Stimulated activated CD8-positive, alpha-beta memory T cell treated with anti-CD3 and anti-CD28 coated beads, Interleukin-15, amount 100 ng/mL, for 48 hours (primary cell): ENCODE measurements at places on chromosomes 2 and 18.

- no peak for DNase-seq
Measured at GRCh38 chr18:7566567-7567473, at the start of gene PTPRM. TSS of gene PTPRM (plus strand) at chr18:7567316. CDS start at chr18:7567819, 503 bp downstream.

DNA sequence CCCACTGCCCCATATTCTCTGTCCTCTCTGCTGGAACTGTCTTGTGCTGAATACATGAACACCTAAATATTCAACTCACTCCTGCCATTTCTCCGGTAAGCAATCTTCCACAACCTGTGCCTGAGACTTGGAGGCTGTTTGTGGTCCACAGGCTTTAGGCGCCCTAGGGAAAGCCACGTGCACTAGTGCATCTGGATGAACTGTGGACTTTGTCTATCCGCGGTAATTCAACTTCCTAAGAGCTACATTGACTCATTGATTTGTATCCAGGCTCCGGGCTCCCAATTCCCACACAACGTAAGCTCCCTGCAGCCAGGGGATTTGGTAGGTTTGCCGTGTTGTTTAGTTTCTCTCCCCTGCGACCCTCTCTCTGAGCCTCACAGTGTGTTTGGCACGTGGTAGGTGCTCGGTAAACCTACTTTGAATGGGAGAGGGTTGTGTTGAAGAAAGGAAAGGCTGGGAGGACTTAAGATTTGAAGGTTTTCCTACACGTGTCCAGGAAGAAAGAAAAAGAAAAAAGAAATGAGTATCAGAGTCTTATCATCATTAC is 718.2 kb downstream of the DPP10 start:
- no peak for DNase-seq

DNA sequence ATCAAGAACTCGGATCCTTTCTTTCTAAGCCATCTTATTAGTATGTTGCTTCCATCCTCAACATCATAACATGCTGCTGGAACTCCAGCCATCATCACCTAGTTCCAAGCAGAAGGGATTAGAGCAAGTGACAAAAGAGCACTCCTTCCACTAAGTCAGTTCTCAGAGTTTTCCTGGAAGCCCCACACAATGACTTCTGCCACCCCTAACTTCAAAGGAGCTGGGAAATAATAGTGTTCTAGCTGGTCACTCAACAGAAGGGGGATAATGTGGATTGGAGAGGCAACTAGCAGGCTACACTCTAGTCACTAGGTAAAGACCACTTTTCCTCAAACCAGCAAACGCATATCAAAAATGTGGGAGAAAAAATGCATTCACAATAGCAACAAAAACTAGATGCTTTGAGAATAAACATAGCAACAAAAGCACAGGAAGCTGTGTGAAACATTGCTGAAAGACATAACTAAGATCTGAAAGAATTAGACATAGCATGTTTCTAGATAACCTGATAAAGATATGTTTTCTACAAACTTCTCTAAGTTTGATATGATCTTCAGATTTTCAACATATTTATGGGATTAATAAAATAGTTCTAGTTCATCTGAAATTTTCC is 39.5 kb downstream of the COX7A2L start:
- no peak for DNase-seq

- DNase-seq, result no peak
Measured at GRCh38 chr2:136065907-136066306, 52.0 kb downstream of the CXCR4 start.

DNA sequence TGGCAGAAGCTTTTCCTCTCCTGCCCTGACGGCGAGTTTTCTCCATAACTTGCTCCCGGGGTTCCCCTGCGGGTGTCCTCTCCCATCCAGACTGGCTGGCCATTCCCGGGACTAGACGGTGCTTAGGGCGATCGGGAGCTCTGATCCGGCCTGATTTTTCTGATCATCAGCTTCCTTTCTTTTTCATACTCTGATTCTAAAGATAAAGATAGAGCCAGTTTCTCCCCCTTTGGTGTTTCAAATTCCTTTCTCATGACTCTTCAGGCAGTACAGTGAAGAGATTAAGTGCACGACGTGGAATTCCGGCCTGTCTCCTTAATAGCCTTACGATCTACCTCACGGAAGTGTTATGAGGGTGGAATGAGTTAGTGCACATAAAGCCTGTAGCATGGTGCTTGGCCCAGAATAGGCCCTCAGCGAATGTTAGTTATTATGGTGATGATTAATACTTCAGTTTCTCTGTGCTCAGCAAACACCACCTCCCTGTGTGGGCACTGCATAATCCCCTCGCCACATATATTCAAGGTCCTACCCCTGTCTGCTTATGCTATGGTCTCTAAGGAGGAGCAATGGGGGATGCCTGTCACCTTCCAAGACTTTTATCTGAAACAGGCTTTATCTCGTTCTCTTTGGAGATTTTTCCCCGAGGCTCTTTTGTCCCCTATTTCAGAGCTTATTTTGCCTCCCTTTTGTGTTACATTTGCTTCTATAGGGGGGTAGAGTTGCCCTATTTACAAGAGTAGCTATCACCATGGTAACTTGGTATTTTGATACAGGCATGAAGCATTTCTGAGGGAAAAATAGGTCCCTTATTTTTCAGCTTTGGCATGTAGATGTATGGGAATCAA is 254.8 kb downstream of the CDH2 start:
- DNase-seq, result no peak

- DNase-seq, result no peak
Measured at GRCh38 chr2:150697596-150697995, 210.1 kb upstream of the RND3 start.

- no peak for DNase-seq
Measured at GRCh38 chr2:85435220-85435958, 16.9 kb downstream of the SH2D6 start.

DNA sequence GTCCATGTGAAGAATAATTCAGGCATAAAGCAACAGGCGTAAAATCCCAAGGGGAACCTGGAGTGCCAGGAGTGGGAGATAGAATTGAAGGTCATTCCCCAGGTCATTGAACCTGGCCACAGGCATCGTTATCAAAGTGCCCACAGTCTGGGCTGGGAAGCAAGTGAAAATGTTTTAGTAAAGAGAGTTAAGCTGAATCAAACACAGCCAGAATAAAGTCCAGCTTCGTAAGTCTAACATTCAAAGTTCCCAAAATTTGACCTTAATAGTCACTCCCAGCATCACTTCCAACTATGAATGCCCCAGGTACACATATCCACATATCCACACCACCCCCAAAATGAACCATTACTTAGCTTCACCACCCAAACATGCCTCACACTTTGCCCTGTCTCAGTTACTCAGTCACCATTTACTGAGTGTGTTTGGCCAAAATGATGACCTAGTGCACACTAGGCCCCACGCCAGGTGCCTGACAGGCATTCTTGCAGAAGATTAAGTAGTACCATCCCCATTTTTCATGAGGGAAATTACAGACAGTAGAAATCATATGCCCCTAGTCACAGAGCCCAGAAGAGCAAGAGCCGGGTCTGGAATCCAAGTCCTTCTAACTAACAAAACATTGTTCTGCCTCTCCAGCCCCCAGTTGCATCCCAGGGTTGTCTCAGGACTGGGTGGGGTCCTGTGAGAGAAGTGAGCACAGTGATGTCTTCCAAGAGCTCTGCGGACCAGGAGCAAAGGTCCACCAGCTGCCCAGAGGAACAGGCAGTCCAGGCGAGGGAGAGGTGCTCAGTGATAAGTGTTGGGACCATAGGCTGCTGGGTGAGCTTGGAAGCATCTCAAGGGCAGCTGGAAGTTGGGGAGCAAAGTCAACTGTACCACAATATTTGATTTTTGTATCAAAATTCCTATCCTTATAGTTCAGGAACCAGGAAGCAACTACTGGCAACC is 65.2 kb upstream of the MYCN start:
- DNase-seq, result no peak

- no peak for DNase-seq
Measured at GRCh38 chr2:174336501-174337336, 2.0 kb downstream of the SP9 start.

GRCh38 chr18:24514439-24514838 is 54.0 kb downstream of the HRH4 start:
- DNase-seq, result no peak

- DNase-seq, result no peak
Measured at GRCh38 chr2:10449838-10450691, 1.9 kb upstream of the ODC1 start.

DNA sequence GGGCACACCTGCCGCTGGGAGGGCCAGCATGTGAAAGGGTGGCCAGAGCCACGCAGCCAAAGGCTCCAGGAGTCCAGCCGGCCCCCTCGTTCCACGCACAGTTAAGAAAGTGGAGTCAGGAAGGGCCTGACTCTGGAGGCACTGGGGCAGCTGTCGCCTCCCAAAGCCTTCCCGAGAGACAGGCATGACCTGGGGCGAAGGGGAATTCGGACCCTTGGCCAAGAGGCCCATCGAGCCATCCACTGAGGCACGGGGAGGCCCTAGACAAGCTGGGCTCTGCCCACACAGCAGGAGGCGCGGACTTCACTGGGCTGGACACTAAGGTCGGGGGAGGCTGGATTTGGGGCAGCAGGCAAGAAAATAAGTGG is 38.5 kb upstream of the SNED1 start:
- no peak for DNase-seq

GRCh38 chr2:162424816-162425215 is 80.9 kb downstream of the GCA start:
- DNase-seq, result no peak

DNA sequence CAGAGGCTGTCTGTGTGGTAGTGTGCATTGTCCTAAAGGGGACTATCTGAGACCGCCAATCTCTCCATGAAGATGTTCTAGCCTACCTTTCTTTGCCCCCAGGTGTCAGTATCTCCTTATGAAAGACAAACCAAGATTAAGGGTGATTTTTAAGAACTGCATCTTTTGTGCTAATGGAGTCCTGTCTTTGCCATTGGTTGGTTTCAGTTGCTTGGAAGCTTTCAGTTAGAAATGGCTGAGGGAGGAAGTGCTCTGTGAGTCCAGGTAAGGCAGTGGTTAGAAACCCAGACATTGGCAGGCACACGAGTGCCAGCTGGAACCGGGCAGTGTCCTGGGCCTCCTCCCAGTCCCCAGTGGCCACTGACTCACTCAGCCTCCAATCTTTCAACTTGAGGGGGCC is 111.3 kb downstream of the DOCK10 start:
- no peak for DNase-seq

DNA sequence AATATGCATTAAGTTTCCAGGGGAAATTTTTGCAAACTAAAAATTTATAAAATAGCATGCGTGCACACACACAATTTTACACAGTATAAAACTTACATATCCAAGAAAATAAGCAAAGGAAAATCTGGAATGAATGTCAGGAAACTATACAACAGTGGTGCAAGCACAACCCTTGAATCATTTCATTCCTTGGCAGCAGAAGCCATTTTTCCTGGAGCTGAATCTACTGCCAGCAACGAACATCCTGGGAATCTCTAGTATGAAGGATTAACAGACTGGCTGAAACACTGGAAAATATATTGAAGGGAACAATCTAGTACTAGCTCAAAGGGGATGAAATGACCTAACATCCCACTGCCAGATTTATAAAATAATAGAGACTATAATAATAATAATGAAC is 235.3 kb downstream of the DYM start:
- no peak for DNase-seq

DNA sequence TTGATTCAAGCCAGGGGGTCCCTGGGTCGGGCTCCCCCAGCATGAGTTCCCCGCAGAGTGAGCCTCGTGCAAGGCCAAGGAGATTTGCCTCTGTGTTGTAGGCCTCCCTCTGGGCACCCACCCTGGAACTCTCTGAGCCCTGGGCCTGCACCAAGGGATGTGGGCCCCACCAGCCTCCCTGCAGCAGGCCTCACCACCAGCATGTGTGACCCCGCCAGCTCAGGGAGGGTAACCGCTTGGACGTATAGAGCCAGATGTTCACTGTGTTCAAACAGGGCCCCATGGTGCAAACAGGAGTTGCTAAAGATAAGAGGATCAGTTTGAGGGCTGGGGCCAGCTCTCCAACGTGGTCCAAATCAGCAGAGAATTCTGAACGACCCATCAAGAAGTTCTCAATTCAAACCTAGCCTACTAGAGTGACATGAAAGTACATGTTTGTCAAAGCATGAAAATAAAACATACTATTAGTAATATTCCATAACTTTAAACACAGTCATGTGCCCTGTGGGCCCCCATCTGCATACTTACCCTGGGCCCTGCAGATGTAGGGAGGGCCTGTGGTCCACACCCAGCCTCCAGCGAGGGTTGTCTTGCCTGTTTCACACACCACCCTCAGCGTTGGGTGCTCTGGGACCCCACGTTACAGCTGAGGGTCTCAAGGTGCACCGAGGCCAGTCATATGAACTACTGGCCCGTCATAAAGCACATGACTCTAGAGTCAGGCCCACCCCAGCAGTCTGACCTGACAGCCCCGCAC is 5.5 kb upstream of the TUBB6 start:
- no peak for DNase-seq

DNA sequence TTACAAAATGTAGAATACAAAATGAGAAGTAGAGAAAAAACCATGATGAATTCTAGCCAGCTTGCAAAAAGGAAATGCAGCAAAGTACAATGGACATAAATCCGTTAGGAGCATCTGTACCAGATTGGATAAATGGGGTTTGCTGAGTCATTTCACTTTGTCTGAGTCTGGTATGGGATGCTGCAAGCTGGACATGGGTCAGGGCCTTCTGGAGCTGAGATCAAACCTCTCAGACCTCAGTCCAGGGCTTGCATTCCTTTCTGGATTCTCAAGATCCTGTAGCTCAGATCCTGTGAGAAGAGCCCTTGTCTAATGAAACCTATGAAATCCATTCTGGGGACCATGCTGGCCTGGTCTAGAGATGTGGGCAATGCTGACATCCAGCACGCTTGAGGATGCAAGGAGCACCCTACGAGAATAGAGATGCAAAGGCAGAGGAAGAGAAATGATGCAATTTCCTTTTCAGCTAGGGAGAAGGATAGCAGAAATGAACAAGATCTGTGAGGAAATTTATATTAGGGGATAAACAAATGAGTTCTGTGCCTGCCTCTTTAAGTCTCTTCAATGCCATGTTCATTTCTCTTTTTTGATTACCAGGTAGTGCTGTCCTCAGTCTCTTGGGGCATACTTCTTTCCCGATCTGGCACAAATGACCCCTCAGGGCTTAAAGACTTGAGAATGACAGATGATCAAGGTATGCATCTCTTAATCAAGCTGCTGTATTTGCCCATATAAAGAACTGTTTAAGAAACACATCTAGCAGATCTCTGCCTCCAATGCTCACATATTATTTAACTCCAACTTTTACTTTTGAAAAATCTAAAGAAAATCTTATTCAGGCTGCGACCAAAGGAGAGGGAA is 230.4 kb downstream of the MEIS1 start:
- DNase-seq, result no peak

- DNase-seq, result no peak
Measured at GRCh38 chr2:206784559-206785353, 19.4 kb downstream of the FASTKD2 start.

DNA sequence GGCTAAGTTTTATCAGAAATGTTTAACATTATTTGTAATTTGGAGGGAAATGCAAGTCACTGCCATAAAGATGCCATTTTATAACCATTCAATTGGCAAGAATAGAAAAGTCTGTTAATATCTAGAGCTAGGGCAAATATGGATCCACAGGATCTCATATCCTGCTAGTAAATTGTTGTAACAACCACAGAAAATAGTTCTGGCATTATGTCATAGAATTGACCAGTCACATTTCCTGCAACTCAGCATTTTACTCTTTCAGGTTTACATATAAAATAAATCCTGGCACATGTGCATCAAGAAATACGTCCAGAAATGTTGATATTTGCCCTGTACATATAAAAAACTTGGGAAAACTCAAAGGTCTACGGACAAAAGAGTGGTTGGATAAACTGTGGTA is 32.9 kb downstream of the OSBPL6 start:
- no peak for DNase-seq
